Endothelial cell (in vitro differentiated cells): ENCODE measurements at places on chromosomes 7 and 10. TPM values are rescaled to one million over a fixed set of nuclear protein-coding genes. Genes with fewer than 3 reads are reported as not detected.

FANK1 gene
- total RNA-seq: 9.4 TPM

SSC4D gene
- 15.6 TPM for total RNA-seq

PKD1L1 gene
- 4.8 TPM for total RNA-seq

PPA1 gene
- 56.3 TPM for total RNA-seq

DNA sequence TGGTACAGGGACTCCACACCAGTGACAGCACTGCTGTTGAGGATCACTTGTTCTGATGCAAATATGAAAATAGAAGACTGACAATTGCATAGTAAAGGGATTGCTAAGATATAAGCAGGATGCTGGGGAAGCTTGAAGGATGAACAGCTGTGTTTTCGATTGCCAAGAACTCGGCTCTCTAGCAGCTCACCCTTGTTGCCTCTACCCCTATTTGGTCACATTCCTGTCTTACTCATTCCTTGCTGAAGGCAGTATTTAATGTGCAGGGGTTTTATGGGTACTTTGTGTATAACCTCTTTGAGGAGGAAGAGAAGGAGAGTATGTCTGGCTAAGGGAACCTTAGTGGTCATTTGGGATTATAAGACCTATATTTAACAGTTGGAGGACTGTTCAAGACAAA is 218.8 kb downstream of the AUTS2 start:
- no peak for DNase-seq
- H3K36me3 ChIP-seq: no peaks in the 10 kb centered on the region
- peaks cover 14% of the 10 kb centered on the region for H3K4me1 ChIP-seq
- H3K4me3 ChIP-seq: no peak overlapping the region
- H3K27ac ChIP-seq: no peak overlapping the region

- no peaks in the 10 kb centered on the region for H3K36me3 ChIP-seq
- peaks cover 2% of the 10 kb centered on the region for H3K4me1 ChIP-seq
- no peak for DNase-seq
Measured at GRCh38 chr7:22958742-22959141, 55.2 kb downstream of the HYCC1 start.

DNA sequence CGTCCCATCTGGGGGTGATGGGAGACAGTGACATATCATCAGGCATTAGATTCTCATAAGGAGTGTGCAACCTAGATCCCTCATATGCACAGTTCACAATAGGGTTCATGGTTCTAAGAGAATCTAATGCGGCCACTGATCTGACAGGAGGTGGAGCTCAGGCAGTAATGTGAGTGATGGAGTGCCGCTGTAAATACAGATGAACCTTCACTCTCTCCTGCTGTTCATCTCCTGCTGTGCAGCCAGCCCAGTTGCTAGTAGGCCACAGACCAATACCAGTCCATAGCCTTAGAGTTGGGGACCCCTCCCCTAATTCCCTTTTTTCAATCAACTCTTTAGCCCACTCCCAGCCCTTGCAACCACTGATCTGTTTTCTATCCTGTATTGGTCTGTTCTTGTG is 581.1 kb upstream of the AUTS2 start:
- H3K27ac ChIP-seq: no peak overlapping the region
- peaks cover 1% of the 10 kb centered on the region for H3K27me3 ChIP-seq
- no peak for DNase-seq
- H3K4me3 ChIP-seq: no peak overlapping the region
- H3K36me3 ChIP-seq: peaks cover 11% of the 10 kb centered on the region
- H3K4me1 ChIP-seq: no peaks in the 10 kb centered on the region

GRCh38 chr7:156474241-156474743 is 166.3 kb upstream of the RNF32 start:
- peaks cover 5% of the 10 kb centered on the region for H3K36me3 ChIP-seq
- DNase-seq: no peak
- peaks cover 3% of the 10 kb centered on the region for H3K27me3 ChIP-seq
- no peak overlapping the region for H3K27ac ChIP-seq
- H3K4me1 ChIP-seq: no peaks in the 10 kb centered on the region

GRCh38 chr7:22429386-22429785 is 70.6 kb downstream of the STEAP1B start:
- no peak overlapping the region for H3K4me3 ChIP-seq
- H3K27me3 ChIP-seq: peaks cover 2% of the 10 kb centered on the region
- no peak overlapping the region for H3K27ac ChIP-seq
- peaks cover 31% of the 10 kb centered on the region for H3K4me1 ChIP-seq
- H3K36me3 ChIP-seq: no peaks in the 10 kb centered on the region

DNA sequence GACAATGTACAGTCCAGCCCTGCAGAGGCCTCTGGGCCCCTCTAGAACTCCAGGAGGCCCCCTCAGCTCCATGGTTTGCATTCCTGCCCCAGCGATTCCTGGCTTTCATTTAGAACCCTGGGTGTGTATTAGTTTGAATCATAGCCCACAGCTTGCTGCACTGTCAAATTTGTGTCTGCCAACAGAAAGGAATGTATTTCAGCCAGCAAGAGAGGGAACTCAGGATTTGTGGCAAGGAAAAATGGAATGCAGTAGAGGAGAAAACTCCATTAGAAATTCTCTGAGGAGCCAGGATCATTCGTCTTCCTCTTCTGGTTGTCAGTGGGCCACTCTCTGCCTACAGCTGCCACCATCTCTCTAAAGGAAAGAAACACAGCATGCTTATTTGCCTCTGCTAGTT is 27.9 kb upstream of the WDR11 start:
- H3K4me3 ChIP-seq: no peak overlapping the region
- H3K27ac ChIP-seq: no peak overlapping the region
- H3K4me1 ChIP-seq: no peaks in the 10 kb centered on the region
- no peaks in the 10 kb centered on the region for H3K27me3 ChIP-seq
- no peak for DNase-seq
